ENCODE measurements at places on chromosomes 7 and 10.

- no peak for DNase-seq
These were observed 67.5 kb downstream of the PARP12 start for GRCh38 chr7:139995017-139995915.

GRCh38 chr7:158265743-158266080, 321.9 kb downstream of the PTPRN2 start:
- DNase-seq, result no peak

DNA sequence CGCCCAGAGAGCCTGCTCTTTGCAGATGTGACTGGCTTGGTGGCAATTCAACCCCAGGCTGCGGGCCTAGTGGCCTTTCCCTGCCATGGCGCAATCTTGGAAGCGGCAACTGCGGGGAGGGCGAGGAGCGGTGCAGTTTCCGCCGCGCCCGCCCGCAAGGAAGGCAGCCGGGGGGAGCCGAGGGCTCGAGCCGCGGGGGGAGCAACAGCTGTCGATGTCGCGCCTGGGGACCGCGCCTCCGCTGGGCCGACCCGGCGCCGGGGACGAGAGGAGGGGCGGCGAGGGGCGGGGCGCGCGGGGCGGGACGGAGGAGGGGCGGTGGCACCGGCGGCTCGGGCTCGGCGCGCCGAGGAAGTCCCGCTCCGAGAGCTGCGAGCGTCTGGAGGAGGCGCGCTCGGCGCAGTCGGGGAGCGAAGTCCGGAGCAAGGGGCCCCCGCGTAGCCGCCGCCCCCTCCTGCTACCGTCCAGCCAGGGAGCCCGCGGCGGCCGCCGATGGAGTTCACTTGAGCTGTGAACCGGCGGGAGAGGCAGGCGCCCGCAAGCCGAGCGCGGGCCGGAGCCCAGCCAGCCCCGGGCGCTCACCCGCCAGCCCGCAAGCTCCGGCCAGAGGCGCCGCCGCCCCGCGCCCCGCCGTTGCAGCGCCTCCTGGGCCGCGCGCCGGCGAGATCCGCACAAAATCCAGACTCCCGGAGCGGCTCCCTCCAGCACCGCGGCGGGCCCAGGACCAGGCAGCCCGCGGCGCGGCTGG, 438.1 kb upstream of the GALNT17 start:
- DNase-seq, result peak; percentile 30

GRCh38 chr10:115604627-115605026, 511.5 kb downstream of the ATRNL1 start:
- DNase-seq, result no peak

- no peak for DNase-seq
These were observed 57.1 kb downstream of the ABCB1 start for GRCh38 chr7:87543623-87544022.

DNA sequence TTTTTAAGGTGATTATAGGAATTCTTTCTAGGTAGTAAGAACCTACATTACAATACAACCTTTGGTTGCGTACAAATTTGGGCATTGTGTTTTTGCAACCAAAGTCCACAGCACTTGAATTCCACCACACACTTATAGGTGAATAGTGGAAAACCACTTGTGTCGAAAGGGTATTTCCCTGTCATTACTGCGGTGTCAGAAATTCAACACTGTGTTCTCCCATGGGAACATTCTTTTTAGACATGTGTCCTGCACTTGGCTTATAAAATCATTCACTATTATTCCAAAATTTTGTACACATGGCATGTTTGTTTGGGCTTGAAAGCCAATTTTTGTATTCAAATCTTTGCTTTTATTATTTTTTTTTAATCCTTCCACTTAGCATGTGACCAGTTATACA, 333.7 kb downstream of the PRPF18 start:
- DNase-seq, result no peak

GRCh38 chr7:139153832-139154231, 44.3 kb upstream of the ZC3HAV1 start:
- no peak for DNase-seq

GRCh38 chr10:19014498-19014897, 34.1 kb upstream of the MALRD1 start:
- DNase-seq, result no peak

DNA sequence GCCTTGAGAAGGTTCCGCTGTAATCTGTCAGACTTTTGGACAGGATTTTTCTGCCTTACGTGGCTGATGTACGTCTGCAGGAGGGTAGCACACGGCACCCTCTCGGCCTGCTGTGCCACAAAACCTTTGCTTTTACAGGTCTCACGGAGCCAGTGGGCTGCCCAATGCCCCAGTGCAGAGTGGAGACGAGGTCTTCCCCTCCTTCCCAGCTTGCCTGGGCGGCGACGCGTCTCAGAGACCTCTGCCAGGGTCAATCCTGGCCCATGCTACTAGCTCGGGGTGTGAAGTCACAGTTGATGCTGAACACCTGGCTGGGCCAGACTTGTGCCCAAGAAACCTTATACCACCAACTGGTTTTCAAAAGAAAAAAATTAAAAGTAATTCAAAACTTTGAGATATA, 526.4 kb downstream of the DNAJB6 start:
- no peak for DNase-seq

Measured in activated CD4-positive, alpha-beta T cell treated with anti-CD3 and anti-CD28 coated beads for 24 hours (primary cell).